Endothelial cell of umbilical vein (primary cell): ENCODE measurements at places on chromosomes 3 and 15. TPM values are rescaled to one million over a fixed set of nuclear protein-coding genes. Genes with fewer than 3 reads are reported as not detected.

DNA sequence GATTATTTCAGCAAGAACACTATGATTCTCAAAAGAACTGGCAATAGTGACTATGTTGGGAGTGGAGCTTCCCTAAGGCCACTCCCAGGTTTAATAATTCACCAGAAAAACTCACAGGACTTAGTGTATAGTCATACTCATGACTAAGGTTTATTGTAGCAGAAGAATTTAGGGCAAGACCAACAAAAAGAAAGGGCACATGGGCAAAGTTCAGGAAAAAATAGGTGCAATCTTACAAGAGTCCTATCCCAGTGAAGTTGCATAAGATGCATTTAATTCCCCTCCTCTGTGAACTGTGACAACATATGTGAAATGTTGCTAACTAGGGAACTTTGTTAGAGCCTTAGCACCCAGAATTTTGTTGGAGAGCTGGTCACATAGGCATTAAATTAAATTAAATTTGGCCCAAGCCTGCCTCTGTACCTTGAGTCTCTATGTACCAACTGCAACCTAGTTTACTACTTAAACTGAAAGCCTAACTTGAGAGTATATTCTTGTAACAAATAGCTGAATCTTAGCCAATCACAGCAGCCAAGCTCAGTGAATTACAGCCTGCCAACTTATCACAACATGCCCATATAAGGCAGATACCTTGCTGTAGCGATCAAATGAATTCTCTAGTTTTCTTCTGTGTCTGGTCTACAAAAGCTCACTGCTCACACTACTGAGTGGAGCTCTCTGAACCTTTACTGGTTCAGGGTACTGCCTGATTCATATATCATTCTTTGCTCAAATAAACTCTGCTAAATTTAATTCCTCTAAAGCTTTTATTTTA lies 386.2 kb upstream of the ARHGEF26 start:
- no peak for DNase-seq

DNA sequence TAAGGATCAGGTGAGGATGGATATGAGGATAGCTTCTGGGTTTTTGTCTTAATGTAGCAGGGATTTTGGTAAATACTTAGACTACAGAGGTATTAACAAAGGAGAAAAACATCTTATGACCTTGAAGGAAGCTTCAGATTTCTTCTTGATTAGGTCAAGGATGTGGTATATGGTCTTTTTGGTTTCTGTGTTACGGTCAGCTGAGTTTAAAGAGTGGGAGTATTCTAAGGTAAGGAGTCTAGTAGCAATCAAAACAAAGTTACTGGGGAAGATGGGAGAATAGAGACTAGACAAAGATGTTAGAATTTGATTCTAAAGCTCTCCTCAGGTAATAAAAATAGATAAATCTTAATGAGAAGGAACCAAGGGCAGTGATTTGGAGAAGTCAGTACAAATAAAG lies 6.2 kb downstream of the HMG20A start:
- no peak for DNase-seq

- peak; percentile 60 for DNase-seq
Observed at GRCh38 chr3:48013288-48013980, 2.8 kb downstream of the MAP4 start.

DNA sequence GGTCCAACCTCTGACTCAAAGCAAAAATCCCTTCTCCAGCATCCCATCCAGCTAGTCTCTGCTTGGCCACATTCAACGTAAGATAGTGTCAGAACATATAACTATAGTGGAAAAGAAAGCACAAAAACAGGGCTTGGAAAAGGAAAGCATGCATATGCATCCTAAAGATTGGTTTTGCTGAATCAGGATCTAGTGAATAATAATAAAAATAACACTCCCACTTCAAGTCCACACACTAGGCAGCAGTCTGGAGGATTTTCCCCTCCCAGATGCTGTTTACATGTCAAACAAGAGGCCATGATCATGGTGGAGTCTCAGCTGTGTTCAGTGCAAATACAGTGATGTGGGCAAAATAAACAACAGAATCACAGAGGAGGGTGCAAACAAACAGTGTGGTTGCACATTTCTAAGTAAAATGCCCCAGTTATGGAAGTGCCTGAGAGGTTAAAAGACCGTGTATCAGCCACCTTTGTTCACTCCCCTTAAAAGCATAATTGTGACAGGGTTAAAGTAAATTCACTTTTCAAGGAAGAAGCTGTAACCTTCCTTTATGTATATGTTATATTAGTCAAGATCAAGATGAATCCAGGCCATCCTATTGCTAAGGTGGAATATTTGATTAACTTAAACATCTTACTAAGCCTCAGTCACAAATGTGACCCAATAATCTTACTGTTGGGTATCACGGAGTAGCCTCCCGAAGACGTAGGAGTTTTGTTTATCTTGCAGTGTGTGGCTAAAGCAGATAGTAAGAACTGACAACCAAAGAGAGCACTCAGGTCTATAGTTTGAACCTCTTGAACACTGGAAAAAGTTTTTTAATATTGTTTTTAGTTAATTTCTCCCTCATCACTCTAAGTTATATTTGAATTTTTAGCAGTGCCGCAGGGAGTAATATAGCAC lies 424.5 kb downstream of the SOX2 start:
- DNase-seq = no peak

DNA sequence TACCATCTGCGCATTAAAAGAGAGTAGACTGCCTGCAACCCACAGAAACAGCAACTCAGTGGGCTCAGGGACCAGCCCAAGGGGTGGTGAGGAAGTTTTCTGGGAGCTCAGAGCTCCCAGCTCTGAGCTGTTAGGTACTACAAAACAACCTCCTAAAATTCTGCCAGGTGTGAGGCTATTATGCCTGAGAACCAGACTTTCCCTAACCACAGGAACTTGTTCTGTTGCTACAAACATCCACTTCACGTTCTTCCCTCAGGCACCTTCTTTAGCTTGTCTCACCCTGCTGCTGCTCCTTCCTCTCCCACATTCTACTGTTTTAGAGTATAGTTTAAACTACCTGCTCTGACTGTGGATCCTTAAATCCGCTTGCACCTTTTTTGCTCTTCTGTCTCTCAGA lies 399.4 kb downstream of the ROBO1 start:
- no peak for DNase-seq

DNA sequence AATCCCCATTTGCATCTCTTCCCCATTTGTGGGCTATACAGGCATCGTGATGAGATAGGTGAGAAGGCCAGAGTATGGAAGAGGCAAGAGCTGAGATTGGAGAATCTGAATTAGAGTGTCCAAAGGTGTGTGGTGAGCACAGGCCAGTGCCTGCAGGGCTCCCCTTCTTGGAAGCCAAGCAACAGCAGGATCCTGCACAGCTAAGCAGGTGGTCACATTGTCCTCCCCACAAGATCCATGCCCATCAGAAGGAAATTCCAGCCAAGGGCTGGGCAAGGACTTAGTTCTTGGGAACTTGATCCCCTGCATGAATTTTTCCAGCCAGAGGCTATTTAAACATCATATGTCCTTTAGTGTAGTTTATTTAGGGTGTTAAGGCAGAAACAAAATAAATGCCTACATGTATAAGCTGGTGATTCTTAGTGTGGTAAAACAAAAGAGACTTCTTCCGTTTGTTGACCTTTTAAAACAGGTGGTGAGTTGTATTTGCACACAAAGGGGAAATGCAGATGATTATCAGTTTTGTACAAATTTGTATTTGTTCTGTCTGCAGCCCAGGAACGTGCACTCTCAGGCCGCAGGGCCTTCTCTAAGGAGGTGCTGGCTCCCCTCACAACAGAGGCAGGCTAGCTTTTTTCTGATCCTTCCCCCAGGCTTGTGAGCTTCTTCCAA lies 110.2 kb downstream of the PLCL2 start:
- DNase-seq = no peak

DNA sequence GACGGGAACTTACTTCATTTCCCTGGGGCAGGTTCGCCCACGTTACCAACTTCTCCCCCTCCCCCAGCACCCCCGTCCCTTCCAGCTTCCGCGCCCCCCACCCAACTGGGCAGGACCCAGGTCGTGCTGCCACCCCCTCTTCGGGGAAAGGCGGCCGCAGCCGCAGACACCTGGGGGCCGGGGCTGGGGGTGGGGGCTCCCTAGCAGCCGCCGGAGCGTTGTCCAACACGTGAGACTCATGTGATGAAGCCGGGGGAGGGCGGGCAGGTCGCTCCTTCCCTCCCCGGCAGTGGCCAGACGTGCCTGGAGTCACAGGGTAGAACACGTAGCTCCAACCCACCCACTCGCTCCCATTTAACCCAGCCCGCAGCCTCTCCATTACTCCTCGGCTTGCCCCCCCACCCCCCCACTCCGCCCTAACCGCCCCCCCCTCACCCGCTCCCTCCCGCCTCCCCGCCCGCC lies 240 bp upstream of the BHLHE40 start:
- peak; percentile 95 for DNase-seq

GRCh38 chr3:114192136-114192535 lies 13.3 kb upstream of the DRD3 start:
- DNase-seq = no peak

GRCh38 chr3:94709249-94709902 lies 646.5 kb downstream of the NSUN3 start:
- no peak for DNase-seq

- DNase-seq = no peak
Observed at GRCh38 chr15:97955035-97955434, 5.5 kb upstream of the ARRDC4 start.

DNA sequence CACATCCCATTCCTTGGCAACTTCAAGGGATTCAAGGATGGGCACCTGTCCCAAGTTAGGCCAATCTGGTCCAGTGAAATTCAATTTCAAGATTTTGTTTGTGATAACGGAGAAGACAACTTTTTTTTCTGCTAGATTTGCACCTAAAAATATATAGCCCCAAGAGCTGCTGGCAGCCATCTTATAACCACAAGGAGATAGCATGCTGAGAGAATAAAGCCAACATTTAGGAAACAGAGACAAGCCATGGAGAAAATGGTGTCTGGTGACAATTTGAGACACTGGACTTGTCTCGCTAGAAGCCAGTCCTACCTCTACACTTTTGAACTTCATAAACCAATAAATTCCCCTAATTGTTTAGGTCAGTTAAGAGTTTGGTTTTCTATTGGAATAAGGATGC lies 5.4 kb downstream of the PARL start:
- no peak for DNase-seq

- DNase-seq = no peak
Observed at GRCh38 chr3:97612632-97613031, 151.9 kb upstream of the ARL6 start.

DNA sequence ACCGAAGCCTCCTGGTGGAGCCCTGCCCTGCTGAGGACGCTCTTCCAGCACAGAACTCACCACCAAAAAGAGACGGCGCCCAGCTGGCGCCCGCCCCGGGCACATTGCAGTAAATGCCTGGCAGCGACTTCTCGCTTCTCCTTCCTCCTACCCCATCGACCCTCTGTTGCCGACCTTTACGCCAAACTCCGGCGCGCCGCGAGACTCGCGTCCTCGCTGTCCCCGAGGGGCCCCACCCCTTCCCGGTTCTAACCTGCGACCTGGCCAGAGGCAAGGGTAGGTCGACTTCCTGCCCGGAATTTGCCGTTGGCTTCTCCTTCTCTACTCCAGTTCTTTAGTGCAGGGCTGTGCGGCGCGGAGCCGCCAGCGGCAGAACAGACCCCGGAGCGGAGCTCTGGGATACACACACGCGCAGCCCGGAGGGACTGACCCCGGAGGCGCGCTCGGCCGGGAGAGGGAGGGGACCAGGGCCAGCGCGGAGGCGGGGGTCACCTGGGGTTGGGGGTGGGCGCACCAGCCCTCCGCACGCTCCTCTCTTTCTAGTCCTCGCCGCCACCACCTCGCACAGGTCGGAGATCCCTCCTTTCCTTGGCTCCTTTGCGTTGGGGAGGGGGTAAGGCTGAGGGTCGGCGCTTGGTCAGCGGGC lies 226.6 kb upstream of the AZI2 start:
- no peak for DNase-seq

GRCh38 chr3:129015388-129016105 lies 14.4 kb downstream of the EFCC1 start:
- peak; percentile 97 for DNase-seq

- no peak for DNase-seq
Observed at GRCh38 chr3:168581771-168582225, 486.1 kb upstream of the GOLIM4 start.

DNA sequence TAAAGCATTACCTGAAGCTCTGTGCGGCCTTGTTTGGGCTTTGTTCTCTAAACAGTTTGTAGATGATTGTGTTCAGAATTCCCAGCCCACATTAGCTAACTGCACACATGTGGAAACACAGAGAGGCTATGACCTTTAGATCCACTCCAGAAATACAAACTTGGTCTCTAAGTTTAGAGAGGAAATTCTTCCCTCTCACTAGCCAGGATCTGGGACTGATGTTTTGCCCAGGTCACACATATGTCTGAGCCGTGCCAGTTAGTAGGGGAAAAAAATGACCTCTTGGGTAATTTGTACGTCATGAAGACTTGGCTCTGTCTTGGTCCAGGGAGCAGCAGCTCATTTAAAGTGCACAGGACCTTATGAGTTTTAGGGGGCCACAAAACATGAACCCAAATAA lies 223.1 kb downstream of the RBMS3 start:
- DNase-seq = no peak

GRCh38 chr15:80727196-80727595 lies 32.1 kb downstream of the ABHD17C start:
- DNase-seq = no peak

GRCh38 chr3:71456156-71456555 lies 127.4 kb downstream of the FOXP1 start:
- DNase-seq = peak; percentile 45

DNA sequence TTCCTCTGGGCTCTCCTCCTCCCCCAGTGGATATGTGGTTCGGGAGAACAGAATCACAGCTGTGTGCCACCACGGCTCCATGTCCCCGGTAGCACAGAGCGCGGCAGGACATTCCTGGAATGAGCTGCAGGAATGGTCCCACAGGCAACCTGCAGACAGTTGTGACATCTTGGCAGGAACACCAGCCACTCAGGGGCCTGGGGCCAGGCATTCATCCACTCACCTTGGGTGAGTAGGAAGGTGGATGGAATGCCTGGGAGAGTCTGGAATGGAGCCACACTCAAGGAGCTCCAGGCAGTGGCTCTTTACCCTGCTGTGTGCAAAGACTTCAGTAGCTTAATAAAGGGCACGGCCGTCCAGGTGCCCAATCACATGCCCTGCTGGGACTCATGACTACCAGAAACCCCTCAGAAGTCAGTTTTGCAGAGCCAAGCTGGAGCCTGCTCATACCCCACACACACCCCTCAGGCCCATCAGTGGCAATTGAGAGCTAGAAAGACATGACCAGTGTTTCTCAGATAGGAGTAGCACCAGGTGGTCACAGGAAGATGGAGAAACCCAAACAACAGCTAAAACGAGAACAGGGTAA lies 117.3 kb upstream of the PRR20G start:
- DNase-seq = no peak

DNA sequence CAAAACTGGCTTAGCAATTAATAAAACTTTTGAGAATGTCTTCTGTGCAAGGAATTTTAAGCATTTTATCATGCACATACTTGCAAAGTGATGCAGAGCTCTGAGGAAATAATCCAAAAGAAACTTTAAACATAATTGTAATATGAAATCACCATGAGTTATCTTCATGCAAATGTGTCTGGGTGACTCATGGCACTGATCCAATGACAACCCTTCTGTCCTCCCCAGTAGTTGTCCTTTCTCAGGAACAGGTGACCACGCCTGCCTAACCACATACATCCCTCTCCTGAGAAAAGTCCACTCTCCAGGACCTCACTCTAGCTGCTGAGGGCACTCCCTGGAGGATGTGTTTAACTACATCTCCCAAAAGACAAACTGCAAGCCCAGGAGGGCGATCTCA lies 530.6 kb upstream of the IL12A start:
- peak; percentile 58 for DNase-seq

CFAP100 gene
- polyA plus RNA-seq = not detected in 2 replicates

GOLGA8J gene
- polyA plus RNA-seq = not detected in 2 replicates

TRIM42 gene
- not detected in 2 replicates for polyA plus RNA-seq

CLDN1 gene
- 0.16 and 0.32 TPM in 2 replicates for polyA plus RNA-seq

ATP11B gene
- polyA plus RNA-seq = 7.3 and 10.1 TPM in 2 replicates

COX5A gene
- 102 and 134 TPM in 2 replicates for polyA plus RNA-seq
